ENCODE measurements at places on chromosomes 5 and 9.

DNA sequence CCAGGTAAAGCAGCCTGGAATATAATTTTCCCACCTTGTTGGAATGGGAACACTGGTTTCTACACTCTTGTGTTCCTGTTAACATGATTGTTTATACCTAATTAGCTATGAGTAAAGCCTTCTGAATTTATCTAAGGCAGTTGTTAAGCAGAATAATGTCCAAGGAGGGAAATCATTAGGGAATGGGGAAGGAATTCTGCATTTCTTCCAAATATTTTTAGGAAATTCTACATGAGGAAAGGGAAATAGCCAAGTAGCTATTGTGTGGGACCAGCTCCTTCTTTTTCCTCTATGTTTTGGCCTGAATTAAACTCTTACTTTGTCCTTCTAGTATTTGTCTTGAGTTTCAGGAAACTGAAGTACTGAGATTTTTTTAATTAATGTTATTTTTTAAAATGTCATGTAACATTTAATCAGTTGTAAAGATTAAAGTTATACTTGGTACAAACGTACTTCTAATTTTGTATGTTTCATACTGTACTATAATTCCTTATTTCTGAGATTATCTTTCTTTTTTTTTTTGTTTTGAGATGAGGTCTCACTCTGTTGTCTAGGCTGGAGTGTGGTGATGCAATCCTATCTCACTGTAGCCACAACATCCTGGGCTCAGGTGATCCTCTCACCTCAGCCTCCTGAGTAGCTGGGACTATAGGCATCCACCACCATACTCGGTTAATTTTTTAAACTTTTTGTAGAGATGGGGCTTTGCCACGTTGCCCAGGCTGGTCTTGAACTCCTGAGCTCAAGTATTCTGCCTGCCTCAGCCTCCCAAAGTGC, 28.5 kb downstream of the ANKDD1B start:
- peaks cover 2% of the 10 kb centered on the region for H3K36me3 ChIP-seq
- no peak for DNase-seq
- H3K4me1 ChIP-seq, result no peaks in the 10 kb centered on the region
- H3K4me3 ChIP-seq, result no peak overlapping the region

- H3K4me1 ChIP-seq, result peaks cover 12% of the 10 kb centered on the region
- no peaks in the 10 kb centered on the region for H3K27me3 ChIP-seq
- no peak for DNase-seq
- H3K27ac ChIP-seq, result no peak overlapping the region
- H3K4me3 ChIP-seq, result no peak overlapping the region
Observed at GRCh38 chr9:100211476-100211875, 112.4 kb downstream of the INVS start.

DNA sequence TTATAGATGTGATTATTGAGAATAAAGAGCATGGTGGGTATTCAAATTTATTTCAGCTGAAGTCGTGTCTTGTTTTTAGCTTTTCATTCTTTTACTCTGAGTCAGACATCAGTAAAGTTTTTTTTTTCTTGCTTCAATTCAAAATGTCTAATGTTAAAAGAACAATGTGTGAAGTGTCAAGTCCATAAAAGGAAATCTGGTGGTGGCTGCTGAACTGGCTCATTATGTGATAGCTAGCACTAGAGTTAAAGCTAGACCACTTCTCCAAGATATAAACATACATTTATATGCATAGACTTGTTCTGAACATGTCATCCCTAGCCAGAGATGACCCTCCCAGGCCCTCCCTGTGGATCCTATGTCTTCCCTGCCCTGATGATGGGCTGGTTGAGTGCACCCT, 338.3 kb downstream of the RAB3C start:
- H3K27ac ChIP-seq, result no peak overlapping the region
- no peak for DNase-seq
- H3K4me1 ChIP-seq, result peaks cover 3% of the 10 kb centered on the region
- peaks cover 3% of the 10 kb centered on the region for H3K27me3 ChIP-seq
- H3K36me3 ChIP-seq, result no peaks in the 10 kb centered on the region

DNA sequence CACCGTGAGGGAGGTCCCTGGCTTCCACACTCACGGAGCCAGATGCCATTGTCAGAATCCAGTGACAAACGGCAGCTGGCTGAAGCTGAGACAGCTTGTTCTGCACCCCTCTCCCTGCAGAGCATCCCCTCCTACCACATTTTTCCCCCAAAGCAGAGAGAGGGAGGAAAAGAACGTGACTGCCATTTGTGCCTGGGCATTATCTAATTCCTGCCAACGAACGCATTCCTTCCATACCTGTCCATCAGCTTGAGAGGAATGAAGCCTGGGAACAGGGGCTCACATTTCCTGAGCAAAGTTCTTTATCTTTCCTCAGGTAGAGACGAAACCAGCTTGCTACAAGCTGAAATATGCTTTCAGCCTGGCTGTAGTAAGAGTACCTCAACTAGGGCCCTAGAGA, 175.4 kb downstream of the SLIT3 start:
- H3K4me1 ChIP-seq, result no peaks in the 10 kb centered on the region
- H3K4me3 ChIP-seq, result no peak overlapping the region
- H3K36me3 ChIP-seq, result no peaks in the 10 kb centered on the region

- no peak overlapping the region for H3K4me3 ChIP-seq
- DNase-seq, result no peak
- H3K27ac ChIP-seq, result no peak overlapping the region
- peaks cover 61% of the 10 kb centered on the region for H3K27me3 ChIP-seq
- peaks cover 13% of the 10 kb centered on the region for H3K4me1 ChIP-seq
- H3K36me3 ChIP-seq, result peaks cover 7% of the 10 kb centered on the region
Observed at GRCh38 chr5:151684690-151685361, 1.9 kb downstream of the SPARC start.

GRCh38 chr5:1378096-1378495, 33.2 kb upstream of the CLPTM1L start:
- no peak for DNase-seq
- no peaks in the 10 kb centered on the region for H3K36me3 ChIP-seq
- no peaks in the 10 kb centered on the region for H3K27me3 ChIP-seq
- no peak overlapping the region for H3K4me3 ChIP-seq
- peaks cover 10% of the 10 kb centered on the region for H3K4me1 ChIP-seq

Measured in T-helper 17 cell (primary cell).